ENCODE measurements at places on chromosomes 4 and X.

GRCh38 chr4:4457803-4458553, 71.1 kb downstream of the NSG1 start:
- no peak for DNase-seq

DNA sequence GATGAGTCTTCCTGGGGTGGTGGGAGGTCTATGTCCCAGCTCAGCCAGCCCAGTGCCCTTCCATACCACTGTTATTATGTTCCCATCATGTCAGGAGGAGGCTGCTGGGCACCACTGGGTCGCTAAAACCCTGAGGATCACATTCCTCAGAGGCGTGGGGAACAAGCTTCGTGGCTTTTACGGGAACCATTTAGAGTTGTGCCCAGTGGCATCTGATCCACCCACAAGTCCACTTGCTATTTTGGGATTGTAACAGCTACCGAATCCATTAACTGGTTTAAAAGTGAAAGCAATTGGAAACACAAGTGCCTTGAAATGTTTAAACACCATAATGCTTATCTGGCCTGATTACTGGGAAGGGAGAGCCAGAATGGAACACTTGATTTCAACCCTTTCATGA, 13.1 kb upstream of the CCKAR start:
- no peak for DNase-seq

GRCh38 chrX:125295337-125295736, 24.3 kb upstream of the TEX13C start:
- DNase-seq, result no peak

GRCh38 chr4:17009871-17010367, 111.5 kb upstream of the LDB2 start:
- no peak for DNase-seq

DNA sequence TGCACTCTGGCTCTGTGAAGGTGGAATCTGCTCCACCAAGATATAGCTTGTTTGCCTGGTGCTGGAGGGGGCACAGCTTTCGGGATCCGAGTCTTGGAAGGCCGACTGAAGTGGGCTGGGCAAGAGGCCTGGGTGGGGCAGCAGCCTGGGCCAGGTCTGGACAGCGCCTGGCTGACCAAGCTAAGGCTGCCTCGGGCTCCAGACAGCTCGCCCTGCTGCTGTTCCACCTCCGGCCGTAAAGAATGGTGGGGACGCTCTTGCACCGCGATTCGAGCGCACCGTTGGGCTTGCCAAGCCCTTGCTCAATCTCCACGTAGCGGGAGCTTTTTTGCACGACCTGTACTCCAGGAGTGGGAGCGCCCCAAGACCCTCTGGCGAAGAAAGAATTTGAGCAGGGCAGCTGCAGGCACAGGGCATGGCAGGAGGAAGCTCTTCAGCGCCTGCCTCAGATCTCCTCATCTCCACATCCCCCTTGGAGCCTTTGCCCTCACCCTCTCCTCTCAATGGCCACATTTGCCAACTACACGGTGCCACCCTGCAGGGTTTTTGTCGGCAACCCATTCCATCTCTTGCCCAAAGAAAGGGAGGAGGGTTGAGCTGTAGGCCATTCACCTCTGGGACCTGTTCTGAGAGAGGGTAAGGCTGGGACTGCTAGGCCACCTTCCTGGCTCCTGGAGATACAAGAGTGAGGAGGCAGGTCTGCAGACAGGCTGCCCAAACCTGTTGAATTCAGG, 18.9 kb downstream of the CNGA2 start:
- peak; percentile 50 for DNase-seq

- no peak for DNase-seq
Observed at GRCh38 chrX:136354201-136354600, 53.4 kb downstream of the ADGRG4 start.

DNA sequence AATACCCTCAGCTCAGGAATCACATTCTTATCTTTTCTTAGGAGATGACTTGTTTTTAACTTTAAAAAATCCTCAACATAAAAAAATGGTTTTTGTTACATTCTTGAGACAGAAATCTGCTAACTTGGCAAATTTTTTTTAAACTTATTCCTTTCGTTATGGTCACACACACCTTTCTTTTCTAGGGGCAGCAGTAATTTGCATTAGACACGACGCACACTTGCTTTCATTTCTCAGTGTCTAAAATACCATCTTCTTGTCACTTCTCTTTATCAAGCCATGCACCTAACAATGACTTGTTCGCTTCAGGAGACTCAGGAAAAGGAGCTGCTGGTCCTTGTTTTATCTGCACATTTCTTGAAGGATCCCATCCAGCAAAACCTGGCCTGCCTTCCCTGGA, 112.6 kb upstream of the TBL1X start:
- no peak for DNase-seq

- peak; percentile 42 for DNase-seq
Observed at GRCh38 chr4:24805067-24805466, 9.7 kb downstream of the SOD3 start.

- no peak for DNase-seq
Observed at GRCh38 chr4:128868758-128869157, 59.3 kb downstream of the JADE1 start.

Data from NCI-H774 (cell line).